ENCODE measurements at places on chromosomes 12 and 14. TPM values are rescaled to one million over a fixed set of nuclear protein-coding genes. Genes with fewer than 3 reads are reported as not detected.

DNA sequence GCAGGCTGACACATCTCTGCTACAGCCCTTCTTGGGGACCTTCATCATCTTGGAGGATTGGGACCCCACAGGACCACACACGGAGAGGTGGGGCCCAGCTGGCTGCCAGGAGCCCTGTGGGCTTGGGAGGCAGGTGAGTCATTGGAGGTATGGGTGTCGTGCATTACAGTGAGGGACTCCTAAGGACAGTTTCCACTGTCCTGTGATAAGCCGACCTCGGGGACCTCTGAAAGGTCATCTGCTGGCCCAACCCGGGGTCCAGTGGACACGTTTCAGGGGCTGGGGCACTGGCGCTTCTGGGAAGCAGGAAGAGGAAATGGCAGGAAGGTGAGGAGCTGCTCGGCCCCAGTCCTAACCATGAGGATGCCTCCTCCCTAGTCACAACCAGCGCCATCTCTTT, 238.0 kb downstream of the BCL11B start:
- no peaks in the 10 kb centered on the region for H3K36me3 ChIP-seq
- H3K27ac ChIP-seq: no peak overlapping the region
- H3K27me3 ChIP-seq: peaks cover 9% of the 10 kb centered on the region
- H3K4me3 ChIP-seq: no peak overlapping the region
- peaks cover 15% of the 10 kb centered on the region for H3K4me1 ChIP-seq

PSMC1 gene
- total RNA-seq: 61.7 TPM

- peaks cover 19% of the 10 kb centered on the region for H3K4me1 ChIP-seq
- H3K27me3 ChIP-seq: no peaks in the 10 kb centered on the region
- H3K36me3 ChIP-seq: peaks cover 64% of the 10 kb centered on the region
- H3K4me3 ChIP-seq: no peak overlapping the region
- no peak for DNase-seq
- H3K27ac ChIP-seq: no peak overlapping the region
Measured at GRCh38 chr14:58332561-58332960, 34.2 kb downstream of the ARID4A start.

SPIC gene
- total RNA-seq: not detected

GPR68 gene
- 3.4 TPM for total RNA-seq

DNA sequence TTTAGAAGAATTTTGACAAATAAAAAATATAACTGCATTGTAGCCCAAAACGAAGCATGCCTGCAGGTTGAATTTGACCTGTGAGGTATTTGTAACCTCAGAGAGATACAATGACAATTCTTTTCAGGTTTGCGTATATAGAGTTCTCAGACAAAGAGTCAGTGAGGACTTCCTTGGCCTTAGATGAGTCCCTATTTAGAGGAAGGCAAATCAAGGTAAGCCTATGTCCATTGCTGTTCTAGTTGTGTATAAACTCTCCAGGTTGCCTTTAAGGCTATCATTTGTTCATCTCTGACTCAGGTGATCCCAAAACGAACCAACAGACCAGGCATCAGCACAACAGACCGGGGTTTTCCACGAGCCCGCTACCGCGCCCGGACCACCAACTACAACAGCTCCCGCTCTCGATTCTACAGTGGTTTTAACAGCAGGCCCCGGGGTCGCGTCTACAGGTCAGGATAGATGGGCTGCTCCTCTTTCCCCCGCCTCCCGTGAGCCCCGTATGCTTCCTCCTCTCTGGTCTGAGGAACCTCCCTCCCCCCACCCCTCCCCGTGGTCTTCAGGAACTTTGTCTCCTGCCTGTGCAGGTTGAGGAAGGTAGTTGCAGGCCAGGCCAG, 2.7 kb downstream of the PABPN1 start:
- no peak for DNase-seq
- no peak overlapping the region for H3K4me3 ChIP-seq
- no peaks in the 10 kb centered on the region for H3K27me3 ChIP-seq
- peaks cover 36% of the 10 kb centered on the region for H3K36me3 ChIP-seq

DNA sequence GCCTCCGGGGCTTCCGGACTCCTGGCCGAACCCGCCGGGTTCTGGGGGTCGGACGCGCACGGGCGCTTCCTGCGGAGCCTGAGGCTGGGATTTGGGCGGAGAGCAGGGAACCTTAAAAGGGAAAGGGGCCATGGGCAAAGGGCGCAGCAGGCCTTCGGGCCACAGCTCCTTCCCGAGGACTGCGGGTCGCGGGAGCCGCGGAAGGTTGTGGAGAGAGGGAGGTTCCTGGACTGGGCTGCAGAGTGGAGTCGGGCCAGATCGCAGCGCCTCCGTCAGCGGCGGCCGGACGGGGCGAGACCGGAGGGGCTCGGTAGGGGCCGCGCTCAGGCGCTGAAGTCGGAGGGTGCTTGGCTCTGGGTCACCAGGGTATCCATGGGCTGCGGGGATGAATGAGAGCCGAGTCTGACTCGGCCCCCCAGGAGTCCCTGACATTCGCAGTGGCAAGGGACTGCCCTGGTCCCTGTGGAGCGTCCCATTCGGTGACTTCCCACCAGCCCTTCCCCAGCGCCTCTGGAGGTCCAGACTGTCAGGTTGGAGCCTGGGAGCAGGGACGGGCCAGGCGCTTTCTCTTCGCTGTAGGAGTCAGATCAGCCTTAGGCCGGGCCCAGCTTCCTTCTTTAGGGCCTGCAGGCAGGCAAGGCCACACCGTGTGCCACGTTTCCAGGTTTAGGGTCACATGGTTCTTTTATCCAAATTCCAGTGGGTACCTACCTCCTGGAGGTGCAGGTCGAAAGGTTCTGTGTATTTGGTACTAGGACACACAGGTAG, 938 bp upstream of the SLC25A29 start:
- no peaks in the 10 kb centered on the region for H3K36me3 ChIP-seq
- no peaks in the 10 kb centered on the region for H3K27me3 ChIP-seq
- peak overlapping the region; percentile 94 for H3K4me3 ChIP-seq
- H3K4me1 ChIP-seq: peaks cover 59% of the 10 kb centered on the region

DNA sequence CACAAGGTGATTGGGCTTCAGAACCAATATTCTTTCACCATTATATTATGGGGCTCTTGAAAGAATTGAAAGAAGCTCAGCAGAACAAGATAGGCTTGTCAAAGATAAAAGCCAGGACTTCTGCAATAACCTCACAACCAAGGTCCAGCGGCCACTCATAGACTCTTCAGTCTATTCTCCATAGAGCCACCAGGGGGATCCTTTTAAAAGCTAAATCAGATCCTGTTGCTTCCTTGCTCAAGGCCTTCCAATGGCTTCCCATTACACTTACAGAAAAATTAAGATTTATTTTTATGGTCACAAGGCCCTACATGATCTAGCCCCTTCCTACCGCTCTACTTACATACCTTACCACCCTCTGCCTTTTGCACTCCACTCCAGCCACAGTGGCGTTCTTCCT, 169.6 kb downstream of the C12orf42 start:
- no peak overlapping the region for H3K27ac ChIP-seq
- H3K4me1 ChIP-seq: no peaks in the 10 kb centered on the region
- no peak for DNase-seq
- no peak overlapping the region for H3K4me3 ChIP-seq
- no peaks in the 10 kb centered on the region for H3K36me3 ChIP-seq
- no peaks in the 10 kb centered on the region for H3K27me3 ChIP-seq

- peak overlapping the region; percentile 28 for H3K27ac ChIP-seq
- peaks cover 27% of the 10 kb centered on the region for H3K36me3 ChIP-seq
- H3K4me1 ChIP-seq: peaks cover 54% of the 10 kb centered on the region
Measured at GRCh38 chr12:108696111-108696995, 35.0 kb downstream of the CORO1C start.

DNA sequence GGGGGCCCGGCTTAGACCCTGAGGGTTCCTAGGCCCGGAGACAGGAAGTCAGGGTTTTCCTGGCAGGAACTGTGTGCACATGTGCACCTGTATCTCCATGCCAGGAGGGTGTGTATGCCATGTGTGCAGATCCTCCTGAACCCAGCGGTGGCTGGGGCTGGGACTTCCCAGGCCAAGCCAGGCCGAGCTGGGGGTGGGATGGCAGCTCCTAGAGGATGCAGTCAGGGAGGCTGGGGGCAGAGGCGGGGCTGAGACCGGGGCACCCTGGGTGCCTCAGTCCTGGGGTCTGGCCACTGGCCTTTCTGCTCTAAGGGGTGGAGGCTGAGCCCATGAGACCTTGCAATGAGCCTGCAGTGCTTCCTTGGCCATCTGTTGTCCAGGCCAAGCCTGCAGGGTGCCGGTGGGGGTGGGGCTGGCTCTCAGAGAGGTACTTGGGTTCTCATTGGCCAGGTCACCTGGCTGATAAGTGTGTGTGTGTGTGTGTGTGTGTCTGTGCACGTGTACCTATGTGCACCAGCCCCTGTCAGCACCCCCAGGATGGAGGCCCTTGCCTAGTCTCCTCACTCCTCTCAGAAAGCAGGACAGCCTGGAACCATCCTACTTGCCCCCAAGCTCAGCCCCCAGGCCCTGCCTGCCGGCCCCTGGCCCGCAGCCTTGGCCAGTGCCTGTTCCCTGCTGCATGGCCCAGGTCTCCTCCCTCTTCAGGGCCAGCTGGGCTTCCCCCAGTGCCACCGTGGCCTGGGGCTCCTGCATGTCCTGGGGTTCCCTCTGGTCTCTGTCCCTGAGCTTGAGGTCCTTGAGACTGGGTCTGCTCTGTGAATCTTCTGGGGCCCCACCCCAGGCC, 10.6 kb upstream of the TNFAIP2 start:
- H3K4me1 ChIP-seq: peaks cover 53% of the 10 kb centered on the region
- no peak overlapping the region for H3K4me3 ChIP-seq
- no peak overlapping the region for H3K27ac ChIP-seq
- DNase-seq: no peak
- H3K36me3 ChIP-seq: no peaks in the 10 kb centered on the region

DNA sequence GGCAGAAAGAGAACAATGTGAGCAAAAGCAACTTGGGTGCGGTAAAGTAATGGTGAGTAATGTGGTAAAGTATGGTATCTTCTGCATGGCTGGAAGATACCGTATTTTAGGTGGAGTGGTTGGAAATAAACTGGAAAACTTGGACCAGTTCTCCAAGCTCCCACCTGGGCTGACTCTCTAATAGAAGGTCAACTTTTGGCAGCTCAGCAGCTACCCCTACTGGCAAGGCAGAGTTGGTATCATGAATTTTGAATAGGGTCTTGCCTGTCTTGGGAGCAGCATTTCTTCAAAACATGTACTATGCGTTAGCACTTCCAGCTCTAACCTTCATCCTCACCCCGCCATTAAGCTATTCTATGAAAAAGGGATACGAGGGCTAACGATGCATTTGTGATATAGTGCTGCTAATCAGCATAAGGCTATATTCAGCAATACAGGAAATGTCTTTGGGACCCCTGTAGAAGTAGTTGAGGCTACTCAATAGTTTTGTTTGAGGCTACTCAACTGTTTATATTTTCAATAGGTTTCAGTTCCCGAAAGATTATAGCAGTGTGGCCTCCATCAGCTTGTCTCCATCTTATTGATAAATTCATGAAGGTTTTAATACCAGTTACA, 276.3 kb upstream of the FAR2 start:
- no peaks in the 10 kb centered on the region for H3K36me3 ChIP-seq
- no peak overlapping the region for H3K4me3 ChIP-seq
- H3K27ac ChIP-seq: no peak overlapping the region
- DNase-seq: no peak
- no peaks in the 10 kb centered on the region for H3K27me3 ChIP-seq

GRCh38 chr14:100091386-100091785, 26.2 kb downstream of the EVL start:
- no peak for DNase-seq
- peaks cover 42% of the 10 kb centered on the region for H3K36me3 ChIP-seq
- H3K4me1 ChIP-seq: no peaks in the 10 kb centered on the region
- H3K4me3 ChIP-seq: no peak overlapping the region
- no peaks in the 10 kb centered on the region for H3K27me3 ChIP-seq
